Hindlimb muscle (tissue), 1 donor: ENCODE measurements at places on chromosomes 13 and 19.
A peak's percentile ranks its signal among the peaks of the same experiment; 100 is the strongest.

GRCh38 chr19:35268536-35269437 is at the start of gene USF2:
TSS of gene USF2 (plus strand) at chr19:35268962. CDS start at chr19:35269102, 140 bp downstream.
- peak; percentile 67 for DNase-seq

- DNase-seq, result no peak
Measured at GRCh38 chr13:40345654-40346372, 320.6 kb downstream of the FOXO1 start.

- peak; percentile 54 for DNase-seq
Measured at GRCh38 chr19:18097217-18097992, at the start of gene MAST3. TSS of gene MAST3 (plus strand) at chr19:18097778. CDS start at chr19:18097793, 15 bp downstream.

DNA sequence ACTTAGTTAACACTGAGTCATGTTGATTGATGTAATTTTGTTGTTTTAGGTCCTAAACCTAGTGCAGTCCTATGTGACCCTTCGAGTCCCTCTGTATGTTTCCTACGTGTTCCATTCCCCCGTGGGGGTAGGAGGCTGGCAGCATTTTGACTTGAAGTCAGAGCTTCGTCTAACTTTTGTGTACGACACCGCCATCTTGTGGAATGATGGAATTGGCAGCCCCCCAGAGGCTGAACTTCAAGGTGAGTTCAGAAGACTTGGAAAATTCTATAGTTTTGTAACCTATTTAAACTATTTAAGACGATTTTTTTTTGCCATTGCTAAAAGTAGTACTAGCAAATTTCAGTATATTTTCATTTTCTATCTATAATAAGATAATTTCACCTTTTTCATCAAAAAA is 117.9 kb downstream of the STOML3 start:
- DNase-seq, result no peak

- DNase-seq, result no peak
Measured at GRCh38 chr19:1273263-1274041, 1.9 kb upstream of the FAM174C start.

- DNase-seq, result no peak
Measured at GRCh38 chr19:2176337-2176994, 12.7 kb downstream of the DOT1L start.

GRCh38 chr19:3024870-3025548 is 4.1 kb downstream of the TLE2 start:
- DNase-seq, result no peak

DNA sequence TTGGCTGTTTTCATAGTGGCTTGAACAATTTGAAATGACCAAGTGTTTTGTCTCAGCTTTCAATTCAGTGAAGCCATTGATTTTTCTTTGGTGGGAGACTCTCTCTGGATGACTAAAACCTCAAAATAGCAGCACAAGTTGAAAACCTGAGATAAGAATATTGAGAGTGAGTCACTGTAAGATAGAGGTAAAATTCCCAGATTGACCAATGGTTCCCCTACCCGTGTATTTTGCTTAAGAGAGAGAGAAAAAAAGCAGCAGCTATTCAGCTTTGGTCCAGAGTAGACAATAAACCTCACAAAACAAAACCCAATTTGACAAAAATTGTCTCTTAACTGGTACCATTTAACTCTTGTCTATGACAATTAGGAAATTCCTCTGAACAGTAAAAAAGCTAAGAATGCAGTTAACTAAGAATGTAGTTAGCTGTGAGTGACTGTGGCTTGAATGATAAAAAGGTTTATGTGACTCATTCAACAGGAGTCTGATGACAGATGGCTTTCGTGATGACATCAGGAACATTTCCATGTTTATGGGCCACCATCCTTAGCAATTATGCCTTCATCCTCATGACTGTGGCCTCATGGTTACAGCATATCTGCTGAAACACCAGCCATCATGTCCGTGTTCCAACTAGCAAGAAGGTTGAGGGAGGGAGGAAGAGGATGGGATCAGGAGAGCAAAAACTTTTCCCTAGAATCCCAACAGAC is 356.9 kb downstream of the NDFIP2 start:
- no peak for DNase-seq

DNA sequence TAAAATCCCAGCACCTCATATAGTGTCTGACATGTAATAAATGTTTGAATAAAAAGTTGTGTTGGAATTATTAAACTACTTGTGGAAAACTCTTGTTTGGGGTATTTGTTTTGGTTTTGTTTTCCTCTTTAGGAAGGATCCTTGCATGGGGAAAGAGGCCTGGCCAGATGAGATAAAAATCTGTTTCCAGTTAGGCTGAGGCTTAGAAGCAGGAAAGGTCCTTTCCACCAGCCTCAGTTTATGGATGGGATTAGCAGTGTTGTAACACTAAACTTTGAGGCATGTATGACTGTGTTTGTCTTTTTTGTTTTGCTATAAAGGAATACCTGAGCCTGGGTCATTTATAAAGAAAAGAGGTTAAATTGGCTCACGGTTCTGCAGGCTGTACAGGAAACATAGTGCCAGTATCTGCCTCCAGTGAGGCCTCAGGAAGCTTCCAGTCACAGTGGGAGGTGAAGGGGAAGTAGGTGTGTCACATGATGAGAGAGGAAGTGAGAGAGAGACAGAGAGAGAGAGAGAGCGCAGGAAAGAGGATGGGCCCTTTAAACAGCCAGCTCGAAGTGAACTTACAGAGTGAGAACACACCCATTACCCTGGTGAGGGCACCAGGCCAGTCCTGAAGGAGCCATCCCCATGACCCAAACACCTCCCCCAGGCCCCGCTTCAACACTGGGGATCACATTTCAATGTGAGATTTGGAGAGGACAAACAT is 21.6 kb downstream of the SPATA13 start:
- DNase-seq, result no peak

DNA sequence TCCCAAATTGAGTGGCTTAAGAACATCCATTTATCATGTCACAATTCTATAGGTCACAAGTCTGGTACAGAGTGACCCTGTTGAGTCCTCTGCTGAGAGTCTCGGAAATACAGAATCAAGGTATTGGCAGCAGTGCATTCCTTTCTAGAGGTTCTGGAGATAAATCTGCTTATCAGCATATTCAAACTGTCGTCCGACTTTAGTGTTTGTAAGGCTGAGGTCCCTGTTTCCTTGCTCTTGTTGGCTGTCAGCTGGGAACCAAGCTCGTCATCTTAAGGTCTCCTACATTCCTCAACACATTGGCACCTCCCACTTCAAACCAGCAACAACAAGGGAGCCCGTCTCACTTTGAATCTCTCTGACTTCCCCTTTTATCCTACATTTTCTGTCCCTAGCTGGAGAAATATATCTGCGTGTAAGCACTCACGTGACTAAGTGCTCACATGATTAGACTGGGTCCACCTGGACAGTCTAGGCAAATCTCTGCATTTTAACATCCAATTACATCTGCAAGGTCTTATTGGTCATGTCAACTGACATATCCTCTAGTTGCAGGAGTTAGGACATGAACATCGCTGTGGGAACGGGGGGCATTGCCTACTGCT is 886.8 kb downstream of the PCDH9 start:
- DNase-seq, result no peak

DNA sequence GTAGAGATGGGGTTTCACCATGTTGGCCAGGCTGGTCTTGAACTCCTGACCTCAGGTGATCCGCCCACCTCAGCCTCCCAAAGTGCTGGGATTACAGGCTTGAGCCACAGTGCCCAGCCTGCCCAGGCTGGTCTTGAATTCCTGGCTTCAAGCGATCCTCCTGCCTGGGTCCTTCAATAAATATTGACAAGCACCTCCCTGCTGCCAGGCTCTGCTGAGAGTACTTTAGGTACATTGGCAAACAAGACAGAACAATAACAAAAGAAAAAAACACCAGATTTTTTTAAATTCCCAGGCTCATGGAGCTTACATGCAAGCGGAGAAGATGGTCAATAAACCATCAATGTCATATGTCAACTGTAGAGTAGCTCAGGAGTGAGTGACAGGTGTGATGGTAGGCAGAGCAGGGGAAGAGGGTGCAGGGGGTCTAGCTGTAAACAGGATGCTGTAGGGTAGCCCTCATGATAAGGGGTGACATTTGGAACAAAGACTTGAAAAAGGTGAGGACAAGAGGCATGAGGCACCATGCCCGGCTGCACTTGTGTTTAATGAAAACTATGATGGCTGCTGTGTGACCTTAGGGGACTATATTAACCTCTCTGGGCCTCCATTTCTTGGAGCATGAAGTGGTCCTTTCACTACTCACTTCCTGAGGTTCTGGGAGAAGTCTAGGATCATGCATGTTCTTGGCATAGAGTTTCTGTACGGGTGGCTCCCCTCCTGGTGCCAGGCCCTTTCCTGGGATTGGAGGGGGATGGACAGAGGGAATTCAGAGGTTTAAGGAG is 19.6 kb downstream of the SULT2B1 start:
- no peak for DNase-seq

- DNase-seq, result no peak
Measured at GRCh38 chr19:36125557-36125956, 10.3 kb downstream of the TBCB start.

DNA sequence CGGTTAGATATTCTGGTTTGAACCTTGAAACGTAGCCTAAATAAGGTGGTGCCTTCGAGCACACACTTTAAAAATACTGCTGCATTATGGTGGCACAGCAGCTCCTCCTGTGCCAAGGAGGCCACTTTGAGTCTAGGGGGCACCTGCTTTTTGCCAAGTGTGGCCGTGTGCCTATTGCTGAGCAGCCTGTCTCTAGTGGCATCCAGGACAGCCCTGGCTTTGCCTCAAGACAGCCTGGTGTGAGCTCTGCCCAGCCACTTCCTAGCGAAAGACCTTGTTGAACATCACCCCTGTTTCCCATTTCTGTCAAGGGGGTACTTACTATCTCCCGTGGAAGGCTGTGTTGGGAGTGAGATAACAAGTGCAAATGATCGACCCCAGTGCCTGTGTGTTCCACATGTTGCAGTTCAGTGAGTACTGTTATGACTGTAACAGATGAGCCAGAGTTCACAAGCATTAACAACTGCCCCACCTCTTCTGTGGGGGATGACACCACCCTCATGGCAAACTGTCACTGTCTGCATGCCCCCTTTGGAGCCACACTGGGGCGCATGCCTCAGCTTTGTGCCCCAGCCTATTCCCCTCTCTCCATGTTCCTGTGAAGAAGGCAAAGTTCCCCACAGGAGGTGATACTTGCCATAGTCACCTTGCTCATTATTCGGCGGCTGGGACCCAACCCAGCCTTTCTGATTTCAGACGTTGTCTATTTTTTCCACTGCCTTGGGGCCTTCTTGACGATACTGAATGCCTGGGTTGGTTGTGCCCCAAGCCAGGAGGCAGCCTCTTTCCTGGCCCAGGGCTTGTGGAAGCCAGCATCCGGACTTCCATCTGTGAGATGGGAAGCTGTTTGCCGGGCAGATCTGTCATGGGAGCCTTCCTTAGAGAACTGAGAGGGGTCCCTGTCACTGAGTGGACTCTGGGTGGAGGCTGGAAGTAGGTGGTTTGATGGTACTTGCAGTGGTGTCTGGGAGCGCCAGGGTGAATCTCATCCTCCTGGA is 5.4 kb downstream of the GATAD2A start:
- DNase-seq, result no peak

DNA sequence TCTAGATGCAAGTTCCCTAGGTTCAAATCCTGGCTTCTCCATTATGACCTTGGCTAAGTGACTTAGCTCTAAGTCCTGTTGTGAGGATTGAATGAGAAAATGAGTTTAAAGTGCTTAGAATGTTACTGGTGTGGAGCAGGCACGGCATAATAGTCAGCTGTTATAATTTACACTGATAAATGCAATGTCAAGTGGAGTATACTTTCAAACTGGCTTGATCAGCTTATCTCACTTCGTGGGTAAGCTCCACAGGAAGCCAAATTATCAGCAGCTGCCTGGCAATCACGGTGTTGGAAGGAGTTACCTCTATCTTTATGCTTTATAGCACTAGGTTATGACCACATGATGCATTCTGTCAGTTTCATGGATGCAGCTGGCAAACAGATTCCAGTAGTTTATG is 272.8 kb downstream of the OLFM4 start:
- no peak for DNase-seq

- DNase-seq, result no peak
Measured at GRCh38 chr19:814152-815078, 7.3 kb downstream of the PLPPR3 start.

DNA sequence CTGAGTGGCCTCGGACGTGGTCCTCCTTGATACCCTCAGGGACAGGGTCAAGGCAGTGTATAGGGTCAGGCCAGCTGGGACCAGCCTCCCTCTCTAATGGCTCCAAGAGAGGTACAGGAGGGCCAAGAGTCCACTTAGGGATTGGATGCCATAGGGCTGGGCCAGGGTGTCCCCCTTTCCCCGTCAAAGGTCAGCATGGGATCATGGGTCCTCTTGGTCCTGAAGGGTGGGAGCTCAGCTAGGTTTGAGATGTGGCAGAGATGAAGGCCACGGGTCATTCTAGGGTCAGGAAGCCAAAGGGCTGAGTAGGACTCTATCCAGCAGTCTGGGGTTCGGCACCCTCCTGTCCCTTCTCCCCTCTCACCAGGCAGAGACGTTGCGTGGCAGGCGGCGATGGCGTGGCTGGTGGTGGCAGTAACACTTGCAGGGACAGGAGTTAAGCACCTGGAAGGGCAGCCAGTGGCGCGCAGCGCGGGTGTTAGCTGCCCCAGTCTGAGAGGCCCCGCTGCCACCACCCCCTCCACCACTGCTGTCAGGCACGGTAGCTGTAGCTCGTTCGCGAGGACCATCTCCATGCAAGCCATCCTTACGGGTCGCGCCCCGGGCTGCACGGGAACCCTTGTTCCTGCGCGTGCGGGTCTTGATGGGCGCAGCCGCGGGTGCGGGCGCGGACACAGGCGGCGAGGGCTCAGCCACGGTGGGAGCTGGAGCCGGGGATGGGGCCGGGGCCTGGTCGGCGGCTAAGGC is 2.6 kb downstream of the GGN start:
- no peak for DNase-seq

DNA sequence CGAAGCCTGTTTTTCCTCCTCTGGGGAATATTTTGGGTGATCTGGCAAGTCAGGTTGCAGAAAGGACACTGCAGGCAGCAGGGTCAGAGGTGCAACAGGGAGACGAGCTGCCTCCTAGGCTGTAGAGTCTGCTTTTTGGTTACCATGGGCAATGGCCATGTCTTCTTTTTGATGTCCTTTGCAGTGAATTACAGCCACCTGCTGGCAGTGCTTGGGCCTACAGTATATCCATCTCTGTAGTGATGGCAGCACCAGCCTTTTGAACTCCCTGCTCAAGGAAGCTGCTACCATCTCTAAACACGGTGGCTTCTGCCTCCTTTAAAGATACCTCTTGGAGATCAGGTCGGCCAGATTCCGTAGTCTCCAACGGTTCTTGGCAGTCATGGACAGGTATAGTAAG is 73.9 kb downstream of the WTIP start:
- no peak for DNase-seq

DNA sequence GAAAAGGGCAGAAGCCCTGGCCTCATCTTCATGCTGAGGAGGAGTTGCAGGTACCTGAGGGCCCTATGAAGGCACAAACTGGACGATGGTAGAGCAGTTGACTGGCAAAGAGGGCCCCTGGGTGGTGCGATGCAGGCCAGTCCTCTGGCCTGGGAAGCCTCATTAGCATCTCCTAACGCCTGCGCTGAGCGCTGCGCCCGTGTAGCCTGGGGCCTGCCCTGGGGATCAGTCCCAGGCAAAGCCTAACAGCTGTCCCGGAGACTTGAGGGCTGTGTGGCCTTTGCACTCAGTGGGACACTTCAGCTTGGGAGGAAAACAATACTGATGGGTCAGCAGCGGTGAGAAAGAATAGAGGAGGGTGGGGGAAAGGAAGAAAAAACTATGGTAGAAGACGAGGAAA is 187.7 kb downstream of the RAP2A start:
- DNase-seq, result no peak
